ENCODE measurements at places on chromosomes 2 and 18. TPM values are rescaled to one million over a fixed set of nuclear protein-coding genes. Genes with fewer than 3 reads are reported as not detected.

The RSAD2 gene
- 3.5 TPM for total RNA-seq

The SCN7A gene
- total RNA-seq, result 11.0 TPM

The PMS1 gene
- total RNA-seq, result 17.7 TPM

The SP140 gene
- total RNA-seq, result 4.7 TPM

- DNase-seq, result no peak
Observed at GRCh38 chr2:55025082-55025481, 25.2 kb downstream of the RTN4 start.

- DNase-seq, result no peak
Observed at GRCh38 chr2:127158614-127159290, 51.8 kb upstream of the BIN1 start.

DNA sequence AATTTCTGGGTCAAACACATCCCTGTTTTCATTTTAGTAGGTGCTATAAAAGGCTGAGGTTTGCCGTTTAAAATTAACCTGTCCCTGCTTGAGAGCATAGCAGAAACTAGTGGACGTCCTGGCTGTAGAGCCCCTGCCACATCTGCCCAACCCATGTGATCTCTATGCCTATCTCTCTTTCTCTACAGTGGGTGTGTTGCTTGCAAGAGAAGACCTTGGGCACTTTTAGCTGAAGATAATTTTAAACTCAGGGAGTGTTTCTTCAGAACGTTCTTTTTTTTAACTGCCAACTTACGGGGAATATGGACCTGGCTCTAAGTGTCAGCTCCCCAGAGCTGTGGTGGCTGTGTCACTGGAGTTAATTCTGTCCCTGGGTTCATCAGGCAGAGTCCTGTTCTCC is 100.6 kb downstream of the NRP2 start:
- DNase-seq, result no peak

- DNase-seq, result no peak
Observed at GRCh38 chr2:29582062-29582461, 339.3 kb downstream of the ALK start.
